ENCODE measurements at places on chromosomes 2 and 18.
A peak's percentile ranks its signal among the peaks of the same experiment; 100 is the strongest.

DNA sequence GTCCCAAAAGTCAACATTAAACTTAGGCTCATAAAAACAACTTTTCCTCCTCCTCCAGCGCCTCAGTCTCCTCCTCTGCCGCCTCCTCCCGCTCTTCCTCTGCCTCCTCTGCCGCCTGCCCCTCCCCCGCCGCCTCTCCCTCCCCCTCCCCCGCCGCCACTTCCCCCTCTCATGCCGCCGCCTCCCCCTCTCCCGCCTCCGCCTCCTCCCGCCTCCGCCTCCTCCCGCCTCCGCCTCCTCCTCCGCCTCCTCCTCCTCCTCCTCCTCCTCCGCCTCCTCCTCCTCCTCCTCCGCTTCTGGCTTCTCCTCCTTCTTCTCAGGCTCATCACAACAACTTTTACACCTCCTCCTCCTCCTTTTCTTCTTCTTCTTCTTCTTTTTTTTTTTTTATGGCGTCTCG, 599.9 kb downstream of the TMEM182 start:
- H3K36me3 ChIP-seq: no peaks in the 10 kb centered on the region
- no peak for DNase-seq
- H3K27me3 ChIP-seq: no peaks in the 10 kb centered on the region
- H3K27ac ChIP-seq: no peak overlapping the region
- no peak overlapping the region for H3K4me3 ChIP-seq

DNA sequence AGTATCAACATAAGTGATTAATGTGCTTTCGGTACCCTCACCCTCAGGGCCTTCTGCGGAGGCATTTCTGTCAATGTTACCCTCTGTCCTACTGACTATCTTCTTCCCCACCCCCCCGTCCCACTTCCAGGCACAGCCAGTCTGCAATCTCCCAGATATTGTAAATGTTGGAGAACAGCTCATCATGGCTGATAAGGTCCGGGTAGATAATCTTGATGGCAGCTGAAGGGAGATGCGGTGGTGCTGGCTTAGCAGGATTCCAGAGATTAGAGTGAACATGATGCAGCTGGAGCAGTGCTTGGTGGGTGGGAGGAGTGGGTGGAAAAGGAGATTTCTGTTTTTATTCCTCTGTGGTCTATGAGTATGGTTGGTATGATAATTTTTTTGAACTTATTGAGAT, 15.5 kb downstream of the GTF2A1L start:
- no peak for DNase-seq
- no peak overlapping the region for H3K27ac ChIP-seq
- H3K4me1 ChIP-seq: no peaks in the 10 kb centered on the region
- no peaks in the 10 kb centered on the region for H3K27me3 ChIP-seq

DNA sequence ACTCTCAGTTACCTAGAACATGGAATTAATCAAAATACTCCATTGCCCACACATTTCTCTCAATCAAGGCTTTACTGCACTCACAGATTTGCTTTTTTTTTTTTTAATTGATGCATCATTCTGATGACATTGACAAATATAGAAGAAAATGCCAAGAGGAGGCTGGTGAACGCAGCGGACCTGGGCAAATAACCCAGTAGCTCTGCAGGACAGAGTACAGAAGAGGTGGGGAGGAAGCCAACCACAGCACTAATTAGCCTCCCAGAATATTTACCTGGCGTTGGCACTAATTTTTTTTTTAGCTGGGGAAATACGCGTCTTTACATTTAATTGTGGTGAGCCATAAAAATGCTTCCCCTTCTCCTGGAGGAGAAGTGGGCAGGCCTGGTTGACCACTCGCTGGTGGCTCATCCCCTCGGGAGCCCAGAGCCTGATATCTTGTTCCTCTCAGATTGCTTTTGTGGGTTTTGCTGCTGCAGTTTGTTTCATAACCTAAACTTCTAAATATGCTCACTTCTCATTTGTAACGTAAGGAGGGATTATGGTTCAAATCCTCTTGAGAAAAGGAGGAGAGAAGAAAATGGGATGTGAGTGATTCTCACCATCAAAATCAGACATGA, 165.8 kb upstream of the EPB41L3 start:
- H3K27me3 ChIP-seq: no peaks in the 10 kb centered on the region
- DNase-seq: no peak
- no peak overlapping the region for H3K27ac ChIP-seq
- no peak overlapping the region for H3K4me3 ChIP-seq
- no peaks in the 10 kb centered on the region for H3K4me1 ChIP-seq
- no peaks in the 10 kb centered on the region for H3K36me3 ChIP-seq

DNA sequence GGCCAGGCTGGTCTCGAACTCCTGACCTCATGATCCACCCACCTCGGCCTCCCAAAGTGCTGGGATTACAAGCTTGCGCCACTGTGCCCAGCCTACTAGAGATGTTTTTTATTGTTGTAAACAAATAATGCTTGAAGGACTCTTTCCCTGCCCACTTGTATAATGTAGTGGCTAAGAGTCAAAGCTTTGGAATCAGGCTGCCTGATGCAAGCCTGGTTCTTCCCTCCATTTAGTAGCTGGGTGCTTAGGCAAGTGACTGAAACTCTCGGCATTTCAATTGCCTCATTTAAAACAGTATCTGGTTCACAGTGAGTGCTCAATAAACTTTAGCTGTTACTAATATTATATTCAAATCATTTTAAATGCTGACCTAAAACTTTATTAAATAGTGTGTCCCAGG, 264.0 kb upstream of the FBXO11 start:
- H3K27ac ChIP-seq: no peak overlapping the region
- H3K4me1 ChIP-seq: peaks cover 2% of the 10 kb centered on the region
- DNase-seq: no peak
- H3K27me3 ChIP-seq: no peaks in the 10 kb centered on the region
- no peak overlapping the region for H3K4me3 ChIP-seq

DNA sequence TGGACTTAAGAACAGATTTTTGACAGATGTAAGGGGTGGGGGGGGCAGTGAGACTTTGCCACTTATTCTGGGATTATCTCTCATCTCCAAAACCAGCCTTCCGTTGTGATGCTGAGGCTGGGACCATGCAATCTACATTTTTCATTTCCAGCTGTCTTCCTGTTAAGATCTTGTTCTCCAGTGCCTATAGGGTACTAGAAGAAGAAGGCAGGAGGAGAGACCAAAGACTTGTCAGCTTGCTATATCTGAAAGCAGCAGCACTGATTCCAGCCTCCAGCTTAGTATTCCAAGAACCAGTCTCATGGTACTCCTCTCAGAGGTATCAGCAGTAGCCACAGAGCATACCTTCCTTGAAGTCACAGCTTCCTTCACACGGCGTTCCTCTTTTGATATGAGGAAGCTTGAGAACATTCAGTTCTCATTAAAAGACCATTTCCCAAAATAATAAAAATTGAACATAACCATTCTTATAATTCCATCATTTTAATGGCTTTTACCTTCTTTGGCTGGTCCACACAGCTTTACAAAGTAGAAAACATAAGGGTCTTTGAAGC, 49.8 kb downstream of the USP34 start:
- H3K4me3 ChIP-seq: no peak overlapping the region
- H3K4me1 ChIP-seq: no peaks in the 10 kb centered on the region
- H3K27me3 ChIP-seq: no peaks in the 10 kb centered on the region
- H3K36me3 ChIP-seq: peaks cover 2% of the 10 kb centered on the region
- H3K27ac ChIP-seq: no peak overlapping the region
- DNase-seq: no peak

DNA sequence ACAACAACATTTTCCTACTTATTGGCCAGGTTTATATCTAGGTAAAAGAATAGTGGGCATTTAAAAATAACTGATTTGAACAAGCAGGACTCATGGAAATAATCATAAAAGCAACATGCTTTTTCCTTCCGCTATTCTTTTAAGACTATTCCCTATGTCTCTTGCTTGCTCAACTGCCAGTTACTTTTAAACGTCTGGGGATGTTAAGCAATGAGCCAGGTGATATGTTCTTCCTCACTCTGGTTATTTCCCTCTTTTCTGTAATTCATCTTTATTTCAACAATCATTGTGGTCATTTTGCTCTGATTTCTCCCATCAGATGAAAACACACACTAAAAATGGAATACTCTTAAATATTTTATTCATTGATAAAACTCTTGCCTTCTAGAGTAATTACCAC, 33.4 kb upstream of the SLC8A1 start:
- no peak overlapping the region for H3K27ac ChIP-seq
- H3K4me1 ChIP-seq: peaks cover 6% of the 10 kb centered on the region
- H3K36me3 ChIP-seq: no peaks in the 10 kb centered on the region
- DNase-seq: no peak

GRCh38 chr2:232310121-232310520, 68.4 kb upstream of the ALPP start:
- DNase-seq: no peak
- H3K36me3 ChIP-seq: no peaks in the 10 kb centered on the region
- H3K4me1 ChIP-seq: no peaks in the 10 kb centered on the region
- H3K4me3 ChIP-seq: no peak overlapping the region

DNA sequence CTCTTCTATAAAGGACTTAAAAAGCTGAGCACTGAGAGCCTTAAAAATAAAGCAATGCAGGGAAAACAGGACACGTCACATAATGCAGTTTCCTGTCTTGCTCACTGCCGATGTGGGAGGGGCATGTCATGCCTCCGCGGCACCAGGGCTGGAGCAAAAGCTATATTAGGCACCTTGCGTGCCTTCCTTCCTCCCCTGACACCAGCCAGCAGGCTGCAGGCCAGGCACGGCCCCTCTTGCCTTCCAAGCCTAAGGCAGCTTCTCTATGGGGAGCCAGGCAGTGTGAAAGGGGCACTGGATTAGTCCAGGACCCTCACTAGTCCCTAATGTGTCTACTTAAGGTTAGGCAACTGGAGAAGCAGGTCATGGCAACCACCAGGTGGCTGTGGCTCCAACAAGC, 26.3 kb downstream of the MRPL35 start:
- no peak for DNase-seq
- peaks cover 19% of the 10 kb centered on the region for H3K4me1 ChIP-seq
- no peak overlapping the region for H3K4me3 ChIP-seq
- no peaks in the 10 kb centered on the region for H3K36me3 ChIP-seq
- no peaks in the 10 kb centered on the region for H3K27me3 ChIP-seq

DNA sequence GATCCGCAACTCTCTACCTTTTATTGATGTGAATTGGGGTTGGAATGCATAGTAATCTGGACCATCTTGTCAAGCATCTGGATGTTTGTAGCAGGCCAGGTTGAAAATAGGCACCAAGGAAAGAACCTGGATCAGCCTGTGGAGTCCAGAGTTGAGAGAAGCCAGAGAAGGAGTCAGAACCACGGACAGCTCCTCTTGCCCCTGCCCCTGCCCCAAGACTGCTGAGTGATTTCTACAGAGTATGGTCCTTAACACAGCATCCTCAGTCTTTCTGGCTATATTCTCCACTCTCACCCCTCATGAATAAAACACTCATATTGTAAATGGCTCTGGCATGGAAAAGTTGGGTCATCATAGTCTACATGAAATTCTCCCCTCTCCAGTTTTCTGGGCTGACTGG, 154.6 kb downstream of the LOXHD1 start:
- H3K36me3 ChIP-seq: no peaks in the 10 kb centered on the region
- no peaks in the 10 kb centered on the region for H3K4me1 ChIP-seq
- H3K4me3 ChIP-seq: no peak overlapping the region
- H3K27me3 ChIP-seq: peaks cover 5% of the 10 kb centered on the region

DNA sequence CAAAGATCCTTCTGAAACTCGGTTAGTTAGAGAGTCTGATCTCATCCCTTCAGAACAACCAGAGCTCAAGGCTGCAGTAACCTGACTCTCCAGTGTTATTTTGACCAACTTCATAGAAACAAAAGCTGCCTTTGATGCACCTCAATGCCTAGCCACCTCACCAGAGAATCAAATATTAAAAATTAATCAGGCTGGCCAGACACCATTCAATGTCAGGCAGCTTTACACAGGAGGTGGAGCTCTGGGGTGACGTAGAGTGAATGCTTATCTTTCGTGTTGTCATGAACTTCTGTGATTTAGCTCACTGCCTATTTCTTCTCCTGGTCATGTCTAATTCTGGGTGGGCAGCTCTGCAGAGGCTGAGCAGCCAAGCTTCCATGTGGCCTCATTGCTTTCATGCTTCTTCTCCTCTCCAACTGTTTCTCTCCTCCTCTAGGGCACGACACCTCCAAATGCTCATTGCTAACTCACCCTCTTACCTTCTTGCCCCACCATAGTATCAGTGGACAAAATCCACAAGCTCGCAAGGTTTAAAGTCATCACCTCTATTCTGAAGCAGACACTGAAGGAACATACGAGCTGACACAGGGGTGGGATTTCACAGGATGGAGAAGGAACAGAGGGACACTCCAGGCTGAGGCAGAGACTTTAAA, 39.4 kb downstream of the AAK1 start:
- H3K36me3 ChIP-seq: no peaks in the 10 kb centered on the region
- H3K27ac ChIP-seq: no peak overlapping the region
- H3K27me3 ChIP-seq: no peaks in the 10 kb centered on the region

DNA sequence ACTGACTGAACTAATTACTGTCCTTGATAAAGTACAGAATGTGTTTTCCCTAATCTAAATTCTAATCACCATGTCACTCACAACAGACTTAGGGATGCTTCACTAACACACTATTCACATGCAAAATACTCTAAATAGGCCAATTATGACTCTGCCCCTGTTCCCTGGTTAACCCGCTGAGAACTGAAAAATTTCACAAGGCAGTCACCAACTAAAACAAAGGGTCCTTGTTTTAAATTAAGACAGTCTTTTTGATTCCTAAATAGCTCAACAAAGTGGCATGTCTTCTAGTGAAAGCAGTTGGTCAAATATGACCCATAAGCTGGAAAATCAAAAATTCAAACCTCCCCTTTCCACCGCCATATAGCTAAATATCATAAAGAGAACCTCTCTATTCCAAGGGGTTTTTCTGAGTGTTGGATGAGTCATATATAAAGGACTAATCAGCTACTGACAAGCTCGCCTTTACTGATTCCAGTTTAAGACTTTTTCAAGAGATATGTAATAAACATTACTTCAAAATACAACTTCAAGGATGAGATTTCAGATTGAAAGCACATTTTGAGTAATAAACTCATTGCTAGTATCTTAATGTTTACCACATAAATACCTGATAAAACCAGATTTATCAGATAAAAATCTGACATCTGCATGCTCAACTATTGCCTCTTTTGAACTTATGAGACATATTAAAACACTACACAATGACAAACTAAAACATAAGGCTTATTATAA, 235.8 kb downstream of the TCF4 start:
- peak; percentile 44 for DNase-seq
- no peak overlapping the region for H3K4me3 ChIP-seq
- no peak overlapping the region for H3K27ac ChIP-seq
- H3K36me3 ChIP-seq: peaks cover 2% of the 10 kb centered on the region

DNA sequence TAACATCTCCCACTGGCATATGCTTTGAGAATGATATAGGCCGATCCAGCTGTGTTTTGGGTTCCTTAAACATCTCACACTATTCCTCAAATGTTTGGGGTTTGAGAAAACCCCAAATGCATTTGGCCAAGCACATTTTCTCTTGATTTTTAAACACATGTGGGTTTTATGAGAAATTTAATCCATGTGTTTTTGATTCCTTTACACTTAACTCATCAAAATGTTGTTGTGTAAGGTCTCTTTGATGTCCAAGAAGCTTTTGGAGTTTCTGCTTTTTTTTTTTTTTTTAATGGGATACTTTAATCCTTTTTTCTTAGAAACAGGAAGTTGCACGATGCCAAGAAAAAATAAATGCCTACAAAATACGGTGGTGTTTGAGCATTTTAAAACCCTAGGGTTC, 339.8 kb upstream of the TCF4 start:
- no peaks in the 10 kb centered on the region for H3K36me3 ChIP-seq
- H3K4me1 ChIP-seq: no peaks in the 10 kb centered on the region
- H3K4me3 ChIP-seq: no peak overlapping the region
- H3K27ac ChIP-seq: no peak overlapping the region
- H3K27me3 ChIP-seq: no peaks in the 10 kb centered on the region
- no peak for DNase-seq
